ENCODE measurements at places on chromosomes 13 and 19. TPM values are rescaled to one million over a fixed set of nuclear protein-coding genes. Genes with fewer than 3 reads are reported as not detected.

Gene UQCRFS1
- 31.1 TPM for total RNA-seq

Gene ZNF837
- 2.2 TPM for total RNA-seq

Gene RASGRP4
- total RNA-seq: not detected

Gene ZNF846
- 14.4 TPM for total RNA-seq

Gene ITM2B
- total RNA-seq: 422 TPM

Gene MAST1
- 0.13 TPM for total RNA-seq

Gene SIGLEC12
- total RNA-seq: not detected
